ENCODE measurements at places on chromosomes 2 and 18.

- DNase-seq, result no peak
Measured at GRCh38 chr2:7758073-7758759, 841.0 kb downstream of the RNF144A start.

- no peak for DNase-seq
Measured at GRCh38 chr2:42964439-42965083, 172.2 kb upstream of the HAAO start.

DNA sequence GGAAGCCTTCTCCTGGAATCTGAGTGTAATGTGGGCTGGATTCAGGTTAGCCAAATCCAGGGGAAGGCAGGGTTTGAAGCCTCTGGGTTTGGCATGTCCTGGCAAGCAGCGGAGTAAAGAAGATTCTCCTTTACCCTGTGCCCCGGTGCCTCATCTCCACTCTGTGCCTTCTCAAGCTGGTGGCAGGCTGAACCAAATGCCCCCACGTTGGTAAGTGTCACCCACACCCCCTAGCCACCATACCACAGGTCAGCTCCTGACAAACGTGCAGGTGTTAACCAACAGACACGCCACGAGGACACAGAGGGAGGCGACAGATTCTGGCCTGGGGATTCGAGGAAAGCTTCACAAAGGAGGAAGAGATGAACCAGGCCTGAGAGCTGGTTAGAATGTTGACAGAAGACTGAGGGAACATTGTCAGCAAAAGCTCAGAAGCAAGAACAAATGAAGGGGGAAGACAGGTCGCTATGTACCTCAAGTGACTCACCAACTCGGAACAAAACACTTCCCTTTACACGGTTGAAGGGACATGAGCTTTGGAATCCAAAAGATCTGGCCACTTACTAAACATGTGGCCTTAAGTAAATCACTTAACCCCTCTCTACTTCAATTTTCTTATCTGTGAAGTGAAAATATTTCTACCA, 85.2 kb upstream of the LCLAT1 start:
- no peak for DNase-seq

DNA sequence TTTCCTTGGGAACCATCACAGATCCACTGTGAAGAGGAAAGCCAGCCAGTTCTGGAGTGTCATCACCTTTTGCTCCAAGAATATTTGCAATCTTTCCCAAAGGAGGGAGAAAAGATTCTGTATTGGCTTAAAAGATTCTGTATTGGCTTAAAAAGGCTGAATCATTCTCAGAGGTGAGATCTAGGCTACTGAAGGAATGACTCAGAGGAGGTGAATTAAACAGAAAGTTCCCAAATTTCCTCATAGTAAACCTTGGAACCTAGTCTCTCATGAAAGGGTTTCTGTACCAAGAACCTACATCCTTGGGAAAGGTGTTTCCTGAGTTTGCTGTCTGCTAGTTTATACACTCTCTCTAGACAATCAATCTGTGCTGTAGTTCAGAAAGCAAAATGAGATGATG, 34.1 kb upstream of the GRB14 start:
- DNase-seq, result no peak

- no peak for DNase-seq
Measured at GRCh38 chr2:227848586-227848985, 22.8 kb upstream of the DAW1 start.

DNA sequence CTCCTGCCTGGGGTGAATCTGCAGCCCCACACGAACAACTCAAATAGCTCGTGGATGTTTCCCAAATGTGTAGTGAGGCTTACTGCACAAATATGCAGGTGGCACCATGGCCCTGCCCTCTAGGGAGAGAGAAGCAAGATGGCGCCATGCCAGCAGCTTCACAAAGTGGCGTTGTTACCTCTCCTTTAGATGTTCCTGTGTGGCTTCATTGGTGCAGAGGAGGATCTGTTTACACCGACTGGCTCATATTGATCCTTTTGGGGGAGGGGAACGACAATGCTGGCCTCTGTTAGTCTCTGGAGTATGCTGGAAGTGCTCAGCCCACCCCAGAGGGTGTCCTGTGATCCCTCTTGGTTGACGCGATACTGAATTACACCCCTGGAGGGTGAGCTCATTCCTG, 99.5 kb upstream of the GATA6 start:
- DNase-seq, result no peak

GRCh38 chr2:76073992-76074604, 363.4 kb upstream of the GCFC2 start:
- no peak for DNase-seq

DNA sequence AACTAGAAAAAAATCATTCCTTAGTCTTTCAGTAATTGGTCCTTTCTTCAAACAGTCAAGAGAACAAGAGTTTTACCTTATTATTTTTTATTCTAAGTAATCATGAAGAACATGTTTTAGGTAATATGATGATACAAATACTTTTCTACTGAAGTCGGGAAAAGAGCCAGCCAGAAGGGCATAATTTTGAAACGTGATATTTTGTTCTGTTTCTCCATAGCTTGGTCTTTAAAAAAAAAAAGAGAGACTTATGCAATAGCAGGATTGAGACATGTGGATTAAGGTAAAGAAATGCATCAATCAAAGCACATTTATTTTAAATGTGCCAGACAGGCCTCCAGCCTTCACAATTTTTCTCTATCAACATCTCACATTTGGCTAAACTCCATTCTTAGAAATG, 1016.8 kb downstream of the CNTNAP5 start:
- no peak for DNase-seq

GRCh38 chr2:216339456-216340279, 32.6 kb downstream of the MARCHF4 start:
- no peak for DNase-seq

- DNase-seq, result no peak
Measured at GRCh38 chr2:53964987-53965687, 5.7 kb downstream of the PSME4 start.

GRCh38 chr2:62457556-62457955, 48.4 kb downstream of the TMEM17 start:
- DNase-seq, result no peak

DNA sequence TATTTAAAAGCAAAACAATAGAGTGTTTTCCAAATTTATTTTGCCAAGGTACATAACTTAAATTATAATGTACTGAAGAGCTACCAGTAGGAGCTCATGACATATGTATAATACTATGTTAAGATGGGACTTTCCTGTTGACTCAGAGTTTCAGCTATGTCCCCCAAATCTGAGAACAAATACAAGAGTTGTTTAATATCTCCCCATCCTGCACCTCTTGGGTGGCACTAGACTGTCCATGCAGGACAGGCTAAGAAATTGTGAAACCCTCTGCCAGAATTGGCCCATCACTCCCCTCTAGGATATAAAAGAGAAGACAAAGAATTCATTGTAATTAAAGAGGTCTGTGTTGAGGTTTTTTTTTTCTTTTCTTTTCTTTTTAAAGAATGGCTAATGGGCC, 21.7 kb upstream of the CTAGE1 start:
- DNase-seq, result no peak

GRCh38 chr2:125167152-125167551, 1142.1 kb downstream of the CNTNAP5 start:
- DNase-seq, result no peak

GRCh38 chr2:176650104-176650837, 381.0 kb downstream of the MTX2 start:
- no peak for DNase-seq

GRCh38 chr18:8602557-8602956, 6.7 kb upstream of the RAB12 start:
- no peak for DNase-seq

DNA sequence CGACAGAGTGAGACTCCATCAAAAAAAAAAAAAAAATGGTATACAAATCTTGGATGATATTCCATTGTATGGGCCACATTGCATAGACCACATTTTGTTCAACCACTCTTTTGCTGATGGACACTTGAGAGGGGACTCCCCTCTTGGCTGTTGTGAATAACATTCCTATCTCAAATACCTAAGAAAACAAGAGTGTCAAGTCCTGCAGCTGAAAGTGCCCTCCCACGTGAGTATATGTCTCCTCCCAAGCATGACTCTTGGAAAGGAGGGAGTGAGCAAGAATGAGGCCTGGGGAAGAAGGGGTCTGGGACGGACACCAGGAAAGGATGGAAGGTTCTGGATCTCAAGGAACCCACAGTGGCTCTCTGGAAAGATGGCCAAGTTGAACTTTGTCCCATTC, 36.0 kb upstream of the NPAS2 start:
- DNase-seq, result no peak

DNA sequence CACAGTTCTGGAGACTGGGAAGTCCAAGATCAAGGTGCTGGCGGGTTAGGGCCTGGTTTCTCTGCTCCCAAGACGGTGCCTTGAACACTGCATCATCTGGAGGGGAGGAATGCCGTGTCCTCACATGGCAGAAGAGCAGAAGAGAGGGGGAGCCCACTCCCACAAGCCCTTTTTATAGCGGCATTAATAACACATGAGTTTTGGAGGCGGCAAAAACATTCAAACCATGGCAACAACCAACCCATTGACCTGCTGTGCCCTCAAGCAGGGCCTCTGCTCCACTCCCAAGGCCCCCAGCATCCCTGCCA, 62.0 kb downstream of the SMAD7 start:
- no peak for DNase-seq

DNA sequence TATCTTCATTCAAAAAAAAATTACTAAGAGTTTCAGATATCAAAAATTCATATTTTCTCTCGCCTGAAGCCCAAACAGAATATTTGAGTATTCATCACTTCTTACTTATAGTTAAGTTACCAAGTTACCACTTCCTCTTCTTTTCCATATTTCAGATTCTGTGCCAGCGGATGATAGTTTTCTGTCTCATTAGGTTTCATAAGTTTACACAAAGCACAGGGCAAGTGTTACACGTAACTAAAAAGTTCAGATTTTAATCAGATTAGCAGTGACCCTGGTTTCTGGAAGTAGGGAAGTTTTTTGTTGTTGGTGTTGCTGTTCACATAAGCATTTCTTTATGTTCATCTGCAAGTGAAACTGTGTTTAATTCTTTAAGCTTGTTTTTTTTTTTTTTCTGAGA, 10.2 kb downstream of the AFTPH start:
- no peak for DNase-seq

- no peak for DNase-seq
Measured at GRCh38 chr2:95166065-95166763, 605 bp downstream of the ZNF2 start.

GRCh38 chr2:183993052-183993451, 605.3 kb upstream of the ZNF804A start:
- no peak for DNase-seq

- peak; percentile 26 for DNase-seq
Measured at GRCh38 chr18:23972453-23972852, 42.1 kb upstream of the TTC39C start.

DNA sequence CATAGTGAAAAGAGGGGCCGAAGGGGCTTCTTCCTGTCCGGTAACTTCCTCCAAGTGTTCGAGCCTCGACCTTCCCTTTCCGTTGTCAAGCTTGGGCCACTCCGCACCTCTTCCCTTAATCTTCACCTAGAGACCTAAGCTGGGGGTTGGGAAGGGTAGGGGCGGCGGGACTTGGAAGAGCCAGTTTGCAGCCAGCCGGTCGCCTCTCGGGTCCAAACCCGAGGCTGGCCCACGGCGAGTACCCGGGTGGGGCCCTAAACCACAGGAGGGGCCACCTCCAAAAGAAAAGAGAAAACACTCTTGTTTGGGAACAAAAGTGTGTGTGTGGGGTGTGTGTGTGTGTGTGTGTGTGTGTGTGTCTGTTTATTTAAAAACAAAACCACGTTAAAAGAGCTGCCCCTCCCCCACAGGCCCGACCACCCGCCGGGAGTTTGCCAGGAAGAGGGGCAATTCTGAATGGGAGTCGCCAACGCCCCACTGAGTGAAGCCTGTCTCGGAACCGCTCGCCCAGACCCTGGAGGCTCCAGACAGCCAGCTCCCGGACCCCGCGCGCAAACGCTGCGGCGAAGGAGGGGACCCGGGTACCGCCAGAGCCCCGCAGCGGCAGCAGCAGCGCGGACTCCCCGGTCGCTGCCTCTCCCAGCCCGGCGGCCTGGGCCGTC, 488 bp upstream of the RHOB start:
- no peak for DNase-seq

DNA sequence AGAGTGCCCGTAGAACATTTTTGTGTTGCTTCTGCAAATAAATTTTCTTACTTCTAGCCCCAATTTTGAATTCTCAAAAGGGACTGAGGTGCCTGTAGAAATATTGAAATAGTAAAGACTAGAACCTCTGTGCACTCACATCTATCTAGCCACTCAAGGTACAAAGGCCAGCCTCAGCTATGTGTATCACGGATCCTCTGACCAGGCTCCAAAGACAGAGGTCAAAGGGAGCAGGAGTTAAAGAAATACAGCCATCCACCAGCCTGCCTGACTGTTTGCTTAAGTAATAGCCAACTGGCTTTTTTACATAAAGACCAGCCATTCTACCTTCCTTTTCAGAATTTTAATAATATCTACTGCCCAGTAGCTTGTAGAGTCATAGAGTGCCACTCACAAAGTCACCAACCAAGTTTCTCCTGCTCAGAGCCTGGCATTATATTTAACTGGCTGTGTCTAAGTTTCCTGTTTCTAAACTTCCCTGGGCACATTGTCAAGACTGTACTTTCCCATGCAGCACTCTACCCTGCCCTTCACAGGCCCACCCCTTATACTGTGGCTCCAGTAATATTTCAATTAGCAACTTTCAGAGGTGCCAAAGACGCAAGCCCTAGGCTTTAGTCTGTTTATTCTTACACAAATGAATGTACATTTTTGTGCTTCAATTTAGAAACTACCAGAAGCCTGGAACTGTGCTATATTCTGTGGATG, 338.3 kb upstream of the NT5C1B start:
- no peak for DNase-seq

GRCh38 chr2:105929516-105929915, 184.8 kb downstream of the NCK2 start:
- no peak for DNase-seq

GRCh38 chr2:56191617-56192016, 7.8 kb downstream of the CCDC85A start:
- DNase-seq, result no peak

DNA sequence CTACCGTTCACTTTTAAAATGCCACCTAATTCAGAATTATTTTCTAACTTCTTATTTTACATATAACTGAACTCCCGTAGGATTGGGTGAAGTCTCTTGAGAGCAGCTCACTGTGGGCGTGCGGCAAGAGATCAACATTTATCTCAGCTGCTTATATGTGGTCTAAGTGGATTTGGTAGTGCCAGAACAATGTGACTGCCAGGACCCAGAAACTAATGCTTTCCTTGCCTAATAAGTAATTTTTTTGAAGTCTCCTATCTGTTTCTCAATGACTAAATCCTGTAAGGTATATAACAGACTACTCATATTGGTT, 11.2 kb upstream of the NFE2L2 start:
- DNase-seq, result no peak

DNA sequence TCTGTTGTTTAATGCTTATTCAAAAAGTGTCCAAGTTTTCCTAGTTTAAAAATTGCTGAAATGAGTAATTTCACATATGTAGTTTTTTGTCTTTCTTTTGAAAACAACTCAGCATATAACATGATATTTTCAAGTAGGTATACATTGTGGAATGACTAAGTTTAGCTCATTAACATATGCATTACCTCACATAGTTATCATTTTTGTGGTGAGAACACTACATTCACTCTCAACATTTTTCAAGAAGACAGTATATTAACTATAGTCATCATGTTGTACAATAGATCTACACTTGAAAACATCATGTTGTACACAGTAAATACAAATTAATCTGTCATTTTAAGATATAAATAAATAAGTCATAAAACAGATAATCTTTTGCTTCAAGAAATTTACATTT, 340.0 kb downstream of the CCDC85A start:
- no peak for DNase-seq
